Prostate gland (tissue), 2 donors: ENCODE measurements at places on chromosomes 13 and 19. TPM values are rescaled to one million over a fixed set of nuclear protein-coding genes. Genes with fewer than 3 reads are reported as not detected.

- H3K27ac ChIP-seq = peak overlapping the region; percentile 67
- DNase-seq = peak; percentile 94
- H3K4me1 ChIP-seq = no peaks in the 10 kb centered on the region
- H3K36me3 ChIP-seq = no peaks in the 10 kb centered on the region
- peak overlapping the region; percentile 81 for H3K4me3 ChIP-seq
- no peaks in the 10 kb centered on the region for H3K27me3 ChIP-seq
These were observed 486 bp upstream of the SPINT2 start for GRCh38 chr19:38263689-38264485.

DNA sequence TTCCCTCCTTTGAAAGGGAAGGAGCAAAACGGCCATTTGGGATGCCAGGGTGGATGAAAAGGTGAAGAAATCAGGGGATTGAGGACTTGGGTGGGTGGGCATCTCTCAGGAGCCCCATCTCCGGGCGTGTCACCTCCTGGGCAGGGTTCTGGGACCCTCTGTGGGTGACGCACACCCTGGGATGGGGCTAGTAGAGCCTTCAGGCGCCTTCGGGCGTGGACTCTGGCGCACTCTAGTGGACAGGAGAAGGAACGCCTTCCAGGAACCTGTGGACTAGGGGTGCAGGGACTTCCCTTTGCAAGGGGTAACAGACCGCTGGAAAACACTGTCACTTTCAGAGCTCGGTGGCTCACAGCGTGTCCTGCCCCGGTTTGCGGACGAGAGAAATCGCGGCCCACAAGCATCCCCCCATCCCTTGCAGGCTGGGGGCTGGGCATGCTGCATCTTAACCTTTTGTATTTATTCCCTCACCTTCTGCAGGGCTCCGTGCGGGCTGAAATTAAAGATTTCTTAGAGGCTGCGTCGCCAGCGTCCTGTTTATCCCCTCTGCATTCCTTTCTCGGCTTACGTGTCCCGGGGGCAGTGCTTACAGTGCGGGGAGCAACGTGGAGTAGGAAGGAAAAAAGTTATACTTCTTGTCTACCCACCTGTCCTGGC lies 15.2 kb upstream of the S1PR4 start:
- H3K36me3 ChIP-seq = no peaks in the 10 kb centered on the region
- H3K27me3 ChIP-seq = no peaks in the 10 kb centered on the region
- no peak overlapping the region for H3K27ac ChIP-seq
- DNase-seq = peak; percentile 33

GRCh38 chr19:51628153-51628939 lies 1.9 kb downstream of the SIGLEC5 start:
- no peaks in the 10 kb centered on the region for H3K27me3 ChIP-seq
- DNase-seq = no peak
- H3K4me1 ChIP-seq = no peaks in the 10 kb centered on the region
- no peak overlapping the region for H3K4me3 ChIP-seq
- H3K27ac ChIP-seq = no peak overlapping the region
- H3K36me3 ChIP-seq = no peaks in the 10 kb centered on the region

DNA sequence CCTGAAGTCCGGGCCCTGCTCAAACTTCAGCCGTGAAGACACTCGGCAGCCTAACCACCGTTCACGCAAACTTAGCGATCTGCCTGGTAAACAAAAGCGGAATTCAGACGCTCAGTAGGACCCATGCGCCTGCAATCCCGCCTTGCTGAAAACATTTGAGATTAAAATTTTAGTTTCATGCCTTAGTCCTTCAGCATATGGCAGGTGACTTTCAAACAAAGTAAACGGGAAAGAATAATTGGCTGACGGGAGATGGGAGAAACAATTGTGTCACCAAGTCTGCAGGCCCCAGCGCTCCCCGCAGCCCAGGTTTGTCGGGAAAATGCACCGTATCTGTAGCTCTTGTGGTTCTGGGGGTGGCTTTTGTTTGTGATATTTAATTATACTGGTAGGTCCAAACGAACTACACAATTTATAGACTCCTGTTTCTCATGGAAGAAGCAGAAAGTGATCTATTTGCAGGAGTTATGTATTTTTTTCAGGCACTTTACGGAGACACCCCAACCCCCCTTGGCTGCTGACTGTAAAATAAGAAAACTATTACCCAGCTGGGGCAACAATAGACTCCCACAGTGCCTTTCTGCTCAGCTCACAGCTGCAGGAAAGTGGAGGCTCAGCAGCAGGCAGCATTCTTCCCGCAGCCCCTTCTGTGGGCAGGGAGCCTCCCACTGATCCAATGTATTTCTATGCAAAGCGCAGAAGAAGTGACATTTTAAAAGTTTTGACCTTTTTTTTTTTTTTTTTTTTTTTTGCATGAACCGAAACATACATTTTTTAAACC lies 94.8 kb downstream of the SOX1 start:
- no peak overlapping the region for H3K4me3 ChIP-seq
- H3K27ac ChIP-seq = no peak overlapping the region

DNA sequence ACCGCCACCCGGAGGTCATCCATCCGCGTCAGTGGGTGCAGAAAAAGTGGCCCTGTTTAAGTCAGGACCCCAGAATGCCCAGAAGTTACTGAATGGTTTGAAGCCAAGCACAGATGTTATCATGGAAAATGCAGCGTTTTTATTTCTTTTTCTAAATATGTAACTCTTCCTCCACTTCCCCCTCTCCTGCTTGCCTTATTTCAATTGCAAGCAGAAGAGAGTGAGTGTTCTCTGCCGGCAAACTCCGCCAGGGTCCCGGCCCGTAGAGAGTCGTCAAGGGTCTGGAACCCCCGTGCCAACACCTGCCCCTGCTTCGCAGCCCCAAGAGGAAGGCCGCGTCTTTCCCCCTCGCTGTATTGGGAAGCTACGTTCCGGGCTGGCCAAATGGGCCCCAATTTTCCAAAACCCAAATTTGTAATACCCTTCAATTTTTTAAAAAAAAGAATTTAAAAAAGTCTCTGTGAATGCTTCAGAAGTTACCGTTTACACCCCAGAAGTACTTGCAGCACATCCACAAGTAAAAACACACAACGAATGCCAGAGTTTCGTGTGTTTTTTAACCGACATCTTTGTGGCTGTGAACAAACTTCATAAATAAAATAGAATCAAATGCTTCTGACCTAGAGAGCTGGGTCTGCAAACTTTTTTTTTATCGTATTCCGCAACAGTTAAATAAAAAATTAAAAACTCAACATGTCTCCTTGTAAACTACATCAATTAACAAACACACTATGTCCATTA lies 712 bp upstream of the PDX1 start:
- H3K27ac ChIP-seq = no peak overlapping the region
- peaks cover 2% of the 10 kb centered on the region for H3K4me1 ChIP-seq
- DNase-seq = no peak
- peaks cover 66% of the 10 kb centered on the region for H3K27me3 ChIP-seq
- H3K4me3 ChIP-seq = no peak overlapping the region

DNA sequence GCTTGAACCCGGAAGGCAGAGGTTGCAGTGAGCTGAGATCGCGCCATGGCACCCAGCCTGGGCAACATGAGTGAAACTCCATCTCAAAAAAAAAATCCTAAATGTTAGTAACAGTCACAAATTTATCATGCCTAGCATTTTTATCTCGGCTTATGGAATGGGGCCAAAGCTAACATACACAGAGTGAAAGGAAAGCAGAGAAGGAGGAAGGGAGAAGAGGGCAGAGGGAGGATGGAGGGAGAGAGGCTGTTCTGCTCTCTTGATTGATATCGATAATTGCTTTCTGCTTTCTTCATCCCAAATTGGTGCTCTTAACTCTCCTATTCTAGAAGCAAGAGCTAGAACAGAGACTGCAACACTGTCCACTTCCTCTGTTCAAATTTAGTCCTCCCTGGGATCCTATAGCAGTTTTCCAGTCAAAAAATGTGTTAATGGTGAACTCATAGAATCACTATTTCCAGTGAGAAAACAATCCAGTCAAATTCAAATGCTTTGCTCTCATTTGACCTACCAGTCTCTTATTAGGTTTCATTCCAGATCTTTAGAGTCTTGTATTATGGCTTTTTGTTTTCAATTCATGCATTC lies 15.8 kb upstream of the TUBGCP3 start:
- no peaks in the 10 kb centered on the region for H3K4me1 ChIP-seq
- no peaks in the 10 kb centered on the region for H3K27me3 ChIP-seq
- no peaks in the 10 kb centered on the region for H3K36me3 ChIP-seq
- DNase-seq = no peak

- no peaks in the 10 kb centered on the region for H3K36me3 ChIP-seq
- no peak overlapping the region for H3K4me3 ChIP-seq
- H3K27ac ChIP-seq = no peak overlapping the region
These were observed 3.0 kb downstream of the APC2 start for GRCh38 chr19:1452802-1453524.

DNA sequence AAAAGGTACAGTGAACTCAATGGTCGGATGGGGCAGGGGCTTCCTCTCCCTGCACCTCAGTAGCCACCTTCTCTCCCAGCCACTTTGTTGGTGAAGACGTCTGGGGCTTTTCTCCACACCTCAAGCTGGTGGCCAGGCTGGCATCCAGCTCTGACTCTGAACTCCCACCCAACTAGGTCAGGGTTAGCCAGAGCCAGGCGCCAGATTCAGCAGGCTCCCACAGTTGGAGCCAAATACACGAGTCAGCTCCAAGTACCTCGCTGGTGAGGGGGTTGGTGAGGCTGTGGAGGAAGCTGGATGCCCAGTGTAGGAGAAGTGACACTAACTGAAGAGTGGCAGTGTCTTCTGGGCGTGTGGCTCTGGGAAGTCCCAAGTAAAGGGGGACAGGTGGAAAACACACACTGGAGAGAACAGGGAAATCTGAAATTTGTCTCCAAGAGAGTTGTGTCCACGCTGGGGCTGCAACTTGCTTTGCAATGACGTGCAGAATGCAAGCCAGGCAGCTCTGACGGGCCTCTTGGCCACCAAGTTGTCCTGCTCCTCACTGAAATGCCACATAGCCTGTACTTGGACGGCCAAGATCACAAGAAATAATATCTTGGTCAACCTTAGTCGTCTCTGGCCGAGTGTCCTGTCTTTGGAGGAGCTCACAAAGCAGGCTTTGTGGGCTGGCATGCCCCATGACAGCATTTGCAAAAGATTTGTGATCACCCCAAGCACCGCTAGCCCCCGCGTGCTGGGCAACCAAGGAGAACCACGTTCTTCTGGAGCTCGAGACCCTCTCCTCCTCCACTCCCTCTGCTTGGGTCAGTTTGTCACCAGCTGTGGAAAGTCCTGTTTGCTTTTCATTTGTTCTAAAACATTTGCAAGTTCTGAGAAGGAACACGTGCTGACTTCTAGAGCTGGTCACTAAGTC lies 18.1 kb downstream of the SLC7A1 start:
- H3K4me3 ChIP-seq = no peak overlapping the region
- no peaks in the 10 kb centered on the region for H3K27me3 ChIP-seq
- H3K27ac ChIP-seq = peak overlapping the region; percentile 35
- no peaks in the 10 kb centered on the region for H3K36me3 ChIP-seq

DNA sequence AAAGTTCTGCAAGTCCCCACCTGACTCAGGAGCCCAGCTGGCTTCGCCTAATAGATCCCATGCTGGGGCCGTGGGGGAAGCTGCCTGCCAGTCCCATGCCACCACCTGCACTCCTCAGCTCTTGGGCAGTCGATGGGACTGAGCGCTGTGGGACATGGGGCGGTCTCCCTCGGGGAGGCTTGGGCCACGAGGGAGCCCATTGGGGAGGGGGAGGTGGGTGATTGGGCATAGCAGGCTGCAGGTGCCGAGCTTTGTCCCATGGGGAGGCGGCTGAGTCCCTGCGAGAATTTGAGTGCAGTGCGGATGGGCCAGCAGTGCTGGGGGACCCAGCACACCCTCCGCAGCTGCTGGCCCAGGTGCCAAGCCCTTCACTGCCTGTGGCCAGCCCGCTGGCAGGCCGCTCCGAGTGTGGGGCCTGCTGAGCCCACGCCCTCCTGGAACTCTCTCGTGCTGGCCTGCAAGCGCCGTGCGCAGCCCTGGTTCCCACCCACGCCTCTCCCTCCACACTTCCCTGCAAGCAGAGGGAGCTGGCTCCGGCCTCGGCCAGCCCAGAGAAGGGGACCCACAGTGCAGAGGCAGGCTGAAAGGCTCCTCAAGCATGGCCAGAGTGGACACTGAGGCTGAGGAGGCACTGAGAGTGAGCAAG lies 467.3 kb downstream of the IRS2 start:
- H3K27me3 ChIP-seq = no peaks in the 10 kb centered on the region
- no peaks in the 10 kb centered on the region for H3K4me1 ChIP-seq
- no peak overlapping the region for H3K27ac ChIP-seq
- no peak overlapping the region for H3K4me3 ChIP-seq

DNA sequence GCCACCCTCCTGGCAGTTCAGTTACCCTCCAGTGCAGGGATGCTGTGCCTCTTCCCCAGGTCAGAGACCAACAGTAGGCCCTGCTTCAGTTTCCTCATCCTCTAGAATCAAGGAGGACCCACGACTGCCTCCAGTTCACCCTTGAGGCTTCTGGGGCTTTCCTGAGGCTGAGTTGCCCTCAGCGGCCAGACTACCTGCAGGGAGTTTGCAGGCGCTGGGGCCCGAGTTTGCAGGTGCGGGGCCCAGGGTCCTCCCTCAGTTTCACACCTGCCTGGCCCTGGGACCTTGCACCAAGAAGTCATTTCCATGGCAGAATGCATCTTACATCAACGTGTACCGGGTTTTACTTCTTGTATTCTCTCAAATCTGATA lies 38.9 kb upstream of the C19orf12 start:
- H3K27me3 ChIP-seq = peaks cover 2% of the 10 kb centered on the region
- H3K4me3 ChIP-seq = no peak overlapping the region
- no peak overlapping the region for H3K27ac ChIP-seq

GRCh38 chr13:28488376-28489005 lies 6.4 kb downstream of the FLT1 start:
- H3K4me1 ChIP-seq = no peaks in the 10 kb centered on the region
- no peaks in the 10 kb centered on the region for H3K36me3 ChIP-seq
- H3K27ac ChIP-seq = no peak overlapping the region
- no peak for DNase-seq
- no peaks in the 10 kb centered on the region for H3K27me3 ChIP-seq
- H3K4me3 ChIP-seq = no peak overlapping the region

DNA sequence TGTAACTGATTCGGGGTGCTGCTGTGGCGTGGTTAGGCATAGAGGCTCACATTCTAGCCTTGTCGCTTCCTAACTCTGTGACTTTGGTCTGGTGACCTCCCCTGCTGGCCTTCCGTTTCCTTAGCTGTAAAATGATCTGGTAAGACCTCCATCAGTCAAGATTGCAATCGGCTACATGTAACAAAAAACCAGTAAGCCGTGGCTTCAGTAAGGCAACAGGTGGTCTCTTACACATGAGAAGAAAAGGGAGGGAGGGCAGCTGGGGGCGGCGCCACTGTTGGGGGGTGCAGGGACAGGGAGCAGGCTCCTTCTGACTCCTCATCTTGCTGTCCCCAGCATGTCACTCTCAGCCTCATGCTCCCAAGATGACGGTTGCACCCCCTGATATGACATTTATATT lies 148.0 kb downstream of the SIPA1L3 start:
- DNase-seq = no peak
- no peaks in the 10 kb centered on the region for H3K36me3 ChIP-seq
- H3K4me1 ChIP-seq = peaks cover 6% of the 10 kb centered on the region
- peak overlapping the region; percentile 60 for H3K27ac ChIP-seq

Gene RASL11A
- total RNA-seq = 31.5 TPM

Gene ZNF665
- total RNA-seq = 4.7 TPM

Gene ATP4A
- total RNA-seq = not detected
